ENCODE measurements at places on chromosomes 13 and 19.

DNA sequence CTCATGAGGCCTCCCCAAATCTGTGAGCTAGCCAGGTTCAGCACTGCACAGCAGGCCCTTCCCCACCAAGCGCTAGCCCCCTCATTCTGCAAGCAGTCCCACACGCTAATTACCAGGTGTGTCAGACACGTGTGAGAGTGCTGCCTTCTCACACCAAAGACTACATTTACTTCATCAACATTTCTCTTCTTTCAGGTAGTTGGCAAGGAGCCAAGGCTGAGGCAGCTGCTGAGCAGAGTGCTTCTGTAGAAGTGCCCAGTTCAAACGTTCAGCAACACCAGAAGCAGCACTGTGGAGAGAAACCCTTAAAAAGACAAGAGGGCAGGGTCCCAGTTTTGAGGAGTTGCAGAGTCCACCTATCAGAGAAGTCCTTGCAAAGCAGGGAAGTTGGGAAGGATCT, 6.4 kb downstream of the ZNF773 start:
- H3K36me3 ChIP-seq = peaks cover 52% of the 10 kb centered on the region
- no peak overlapping the region for H3K4me3 ChIP-seq
- H3K4me1 ChIP-seq = no peaks in the 10 kb centered on the region

DNA sequence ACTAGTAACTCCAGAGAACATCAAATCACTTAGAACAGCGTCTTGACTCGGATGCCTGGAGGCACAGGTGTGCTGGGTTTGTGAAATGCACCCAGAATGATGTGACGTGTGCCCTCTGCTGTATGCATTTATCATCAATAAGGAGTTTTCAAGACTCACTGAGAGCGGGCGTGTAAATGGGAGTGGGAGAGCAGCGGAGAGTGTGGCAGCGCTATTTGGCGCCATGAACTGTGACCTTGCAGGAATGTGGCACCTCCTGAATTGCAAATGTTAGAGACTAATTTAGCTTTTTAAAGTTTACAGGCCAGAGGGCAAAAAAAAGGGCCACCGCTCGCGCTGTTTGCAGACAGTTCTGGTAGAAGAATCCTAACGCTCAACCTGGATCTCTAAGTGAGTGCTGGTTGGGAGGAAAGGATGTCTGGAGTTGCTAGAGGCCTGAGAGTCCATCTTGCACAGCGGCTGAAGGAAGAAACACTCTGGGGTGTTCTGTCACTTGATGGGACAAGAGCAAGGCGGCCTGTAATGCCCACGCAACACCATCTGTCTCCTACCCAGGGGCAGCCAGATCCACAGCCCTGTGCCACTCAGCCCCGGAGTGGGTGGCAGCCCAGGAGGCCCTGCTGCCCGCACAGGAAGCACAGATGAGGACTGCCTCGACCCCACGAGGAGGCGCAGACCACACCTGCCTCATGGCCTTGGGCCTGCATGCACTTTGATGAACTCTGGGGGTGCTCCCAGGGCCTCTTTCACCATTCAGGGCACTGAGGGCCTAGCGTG, 19.7 kb downstream of the RANBP3 start:
- peaks cover 37% of the 10 kb centered on the region for H3K4me1 ChIP-seq
- H3K27ac ChIP-seq = no peak overlapping the region
- DNase-seq = no peak
- no peak overlapping the region for H3K4me3 ChIP-seq

DNA sequence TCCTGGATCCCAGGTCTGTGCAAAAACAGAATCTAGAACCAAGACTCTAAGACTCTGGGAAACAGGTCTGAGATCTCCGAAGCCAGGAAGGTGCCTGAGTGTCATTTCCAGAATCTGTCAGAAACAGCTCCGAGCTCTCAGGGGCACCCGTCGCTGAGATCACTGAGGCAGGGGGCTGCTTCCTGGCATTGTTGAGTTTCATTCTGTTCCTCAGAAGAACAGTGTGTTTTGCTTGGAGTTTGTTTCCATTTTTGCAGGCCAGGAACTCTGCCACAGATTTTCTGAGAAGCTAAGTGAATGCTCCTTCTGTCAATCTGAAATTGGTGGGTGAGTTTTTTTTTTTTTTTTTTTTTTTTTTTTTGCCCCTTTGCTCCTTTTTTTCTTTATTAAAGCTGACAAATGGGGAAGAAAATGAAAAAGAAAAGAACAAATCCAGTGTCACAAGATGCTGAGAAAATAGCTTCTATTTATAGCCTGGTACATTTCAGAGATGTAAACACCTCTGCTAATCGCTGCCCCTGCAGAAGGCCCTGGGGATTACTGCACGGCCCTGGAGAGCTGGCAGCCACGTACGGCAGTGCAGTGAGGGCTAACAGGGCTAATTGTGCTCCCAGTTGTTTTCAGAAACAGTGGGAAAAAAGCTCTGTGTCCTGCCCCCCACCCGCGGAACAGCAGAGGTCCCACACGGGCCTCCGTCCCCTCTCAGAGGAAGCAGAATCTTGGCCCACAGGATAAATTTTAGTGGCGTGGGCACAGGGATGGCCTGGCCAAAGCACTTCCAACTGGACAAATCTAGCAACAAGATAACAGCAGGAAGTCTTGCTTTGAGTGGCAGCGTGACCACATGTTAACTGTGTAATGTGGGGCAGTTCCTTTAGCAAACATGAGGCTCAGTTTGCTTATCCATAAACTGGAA, 237.6 kb upstream of the IRS2 start:
- no peaks in the 10 kb centered on the region for H3K36me3 ChIP-seq
- H3K27ac ChIP-seq = no peak overlapping the region
- no peaks in the 10 kb centered on the region for H3K4me1 ChIP-seq

GRCh38 chr19:23070353-23071146, 46.3 kb upstream of the ZNF730 start:
- H3K4me1 ChIP-seq = no peaks in the 10 kb centered on the region
- no peak overlapping the region for H3K27ac ChIP-seq
